Hippocampal formation (tissue), 2 donors: ENCODE measurements at places on chromosomes 6 and 20.

- no peak for DNase-seq
Measured at GRCh38 chr6:82904860-82905259, 160.8 kb downstream of the UBE3D start.

GRCh38 chr6:148892247-148892646, 145.4 kb downstream of the UST start:
- no peak for DNase-seq

DNA sequence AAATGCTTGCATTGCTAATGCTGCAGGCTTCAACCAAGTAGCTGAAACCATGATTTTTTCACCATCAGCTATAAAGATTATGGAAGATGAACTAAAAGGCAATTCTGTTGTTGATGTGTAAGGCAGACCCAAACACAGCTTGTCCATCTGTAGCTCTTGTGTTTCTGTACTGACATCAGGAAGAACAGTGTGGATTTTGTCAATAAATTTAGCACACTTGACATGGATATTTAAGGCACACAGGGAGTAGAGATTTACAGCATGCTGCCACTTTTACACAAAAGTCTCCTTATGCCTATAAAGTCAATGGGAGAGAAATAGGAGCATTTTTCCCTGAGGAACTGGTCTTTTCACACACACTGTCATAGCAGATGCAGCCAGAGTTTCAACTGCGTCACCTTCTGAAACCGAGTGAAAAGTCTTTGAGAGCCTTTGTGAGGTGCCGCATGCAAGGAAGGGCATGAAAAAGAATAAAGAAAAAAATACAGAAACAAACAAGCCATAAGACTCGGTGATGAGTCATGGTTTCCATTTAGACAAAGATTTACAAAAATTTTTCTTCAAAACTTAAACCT, 261.4 kb upstream of the TFAP2D start:
- no peak for DNase-seq

- no peak for DNase-seq
Measured at GRCh38 chr6:111871207-111871606, 2.0 kb downstream of the FYN start.

DNA sequence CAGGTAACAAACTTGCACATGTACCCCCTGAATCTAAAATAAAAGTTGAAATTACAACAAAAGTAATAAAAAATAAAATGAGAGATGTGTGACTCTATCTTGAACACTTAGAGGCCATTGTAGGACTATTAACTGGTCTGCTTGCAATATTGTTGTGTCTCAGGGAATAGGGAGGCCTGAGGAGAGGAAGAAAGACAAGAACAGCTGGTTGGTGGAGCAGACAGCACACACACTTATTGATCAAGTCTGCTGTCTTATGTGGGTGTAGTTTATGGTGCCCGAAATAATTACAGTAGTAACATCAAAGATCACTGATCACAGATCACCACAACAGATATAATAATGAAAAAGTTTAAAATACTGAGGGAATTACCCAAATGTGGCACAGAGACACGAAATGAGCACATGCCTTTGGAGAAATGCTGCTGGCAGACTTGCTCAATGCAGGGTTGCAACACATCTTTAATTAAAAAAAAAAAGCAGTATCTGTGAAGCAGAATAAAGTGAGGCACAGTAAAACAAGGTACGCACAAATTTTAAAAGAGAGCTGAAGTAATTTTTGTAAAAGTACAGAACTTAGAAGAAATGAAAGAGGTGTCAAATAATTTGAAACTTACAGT, 110.1 kb upstream of the HDAC2 start:
- no peak for DNase-seq

DNA sequence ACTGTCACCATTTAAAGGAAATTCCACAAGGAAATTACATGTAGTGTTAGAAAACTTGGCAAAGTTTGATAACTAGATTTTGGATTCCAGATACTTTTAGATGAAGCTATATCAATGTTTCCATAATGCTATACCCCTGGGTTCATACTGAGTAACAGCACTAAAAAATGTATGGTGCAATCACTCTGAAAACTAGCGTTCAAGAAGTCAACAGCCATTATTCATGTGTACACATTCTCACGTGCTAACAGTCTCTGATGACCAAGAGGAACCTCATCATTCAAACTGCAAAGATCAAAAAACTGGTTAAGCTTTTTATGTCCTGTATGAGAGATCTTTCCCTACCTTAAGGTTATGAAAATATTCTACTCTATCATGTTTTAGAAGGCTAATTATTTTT, 197.6 kb downstream of the GMDS start:
- DNase-seq: no peak

- DNase-seq: no peak
Measured at GRCh38 chr6:2843138-2843740, 1.6 kb upstream of the SERPINB1 start.

GRCh38 chr6:158960026-158960425, 40.0 kb downstream of the RSPH3 start:
- peak; percentile 77 for DNase-seq

DNA sequence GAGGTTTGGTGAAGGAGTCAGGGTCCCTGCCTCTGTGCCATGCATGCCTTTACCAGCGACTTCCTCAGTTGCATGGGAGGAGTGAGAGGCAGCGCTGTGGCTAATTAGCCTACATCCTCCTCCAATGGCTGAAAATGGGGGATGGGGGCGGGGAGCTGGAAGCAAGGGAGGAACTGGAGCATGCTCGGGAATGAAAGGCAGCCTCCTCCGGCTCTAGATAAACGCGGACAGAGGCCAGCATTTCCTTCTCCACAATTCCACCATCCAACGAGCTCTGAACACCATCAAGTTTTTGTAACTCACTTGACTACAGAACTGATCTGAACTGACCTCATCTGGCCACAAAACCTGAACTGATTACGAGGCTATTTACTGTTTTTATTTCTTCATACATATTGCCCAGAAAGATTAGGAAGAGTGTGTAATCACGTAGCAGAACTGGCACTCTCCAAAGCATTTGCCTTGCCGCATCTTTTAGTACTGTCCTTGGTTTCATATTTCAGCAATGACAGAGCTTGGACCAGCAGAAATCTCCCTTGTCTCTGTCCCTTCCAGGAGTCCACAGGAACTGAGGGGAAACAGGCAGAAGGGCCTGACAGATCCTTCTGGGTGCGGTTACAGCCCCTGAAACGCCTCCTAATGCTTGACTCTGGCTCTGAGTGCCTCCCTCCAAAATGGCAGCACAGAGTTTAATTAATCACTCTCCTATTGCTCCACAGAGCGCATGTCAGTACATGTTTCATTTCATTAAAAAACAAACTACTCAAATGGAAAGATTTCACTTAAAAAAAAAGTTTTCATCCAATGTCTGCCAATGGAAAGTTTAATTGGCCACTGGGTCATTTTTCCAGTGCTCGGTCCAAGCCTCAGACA, 58.2 kb upstream of the TRAF3IP2 start:
- peak; percentile 44 for DNase-seq

DNA sequence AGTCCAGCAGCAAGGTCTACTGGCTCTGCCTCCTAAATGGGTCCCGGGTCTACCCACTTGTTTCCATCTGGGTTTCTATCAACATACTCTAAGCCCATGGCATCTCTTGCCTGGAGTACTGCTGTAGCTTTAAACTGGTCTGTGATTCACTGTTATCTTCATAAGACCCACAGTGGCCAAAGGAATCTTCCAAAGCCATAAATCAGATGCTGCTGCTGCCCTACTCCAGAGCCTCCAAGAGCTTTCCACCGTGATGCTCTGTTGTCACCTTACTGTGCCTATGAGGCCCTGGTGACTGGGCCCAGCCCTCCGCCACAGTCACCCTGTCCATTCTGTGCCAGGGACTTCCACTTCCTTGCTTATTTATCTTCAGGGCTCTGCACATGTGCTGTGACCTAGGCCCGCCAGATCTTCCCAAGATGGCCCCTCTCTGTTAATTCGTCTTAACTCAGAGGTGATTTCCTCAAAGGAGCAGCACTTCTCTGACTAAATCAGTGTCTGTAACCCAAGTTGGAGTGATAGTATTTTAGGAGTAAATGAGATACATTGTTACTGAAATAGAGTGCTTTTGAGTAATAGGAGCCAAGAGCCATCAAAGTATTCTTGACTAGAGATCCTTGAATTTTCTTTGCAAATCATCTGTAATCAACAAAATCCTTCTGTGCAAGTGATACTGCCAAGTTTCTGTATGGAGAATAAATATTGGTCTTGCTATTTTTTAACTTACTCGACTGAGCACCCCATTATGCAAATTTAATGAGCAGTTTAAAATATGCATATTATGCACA, 102.5 kb downstream of the PPP1R14C start:
- DNase-seq: no peak

GRCh38 chr6:106105493-106105892, 19.4 kb downstream of the PRDM1 start:
- DNase-seq: no peak

DNA sequence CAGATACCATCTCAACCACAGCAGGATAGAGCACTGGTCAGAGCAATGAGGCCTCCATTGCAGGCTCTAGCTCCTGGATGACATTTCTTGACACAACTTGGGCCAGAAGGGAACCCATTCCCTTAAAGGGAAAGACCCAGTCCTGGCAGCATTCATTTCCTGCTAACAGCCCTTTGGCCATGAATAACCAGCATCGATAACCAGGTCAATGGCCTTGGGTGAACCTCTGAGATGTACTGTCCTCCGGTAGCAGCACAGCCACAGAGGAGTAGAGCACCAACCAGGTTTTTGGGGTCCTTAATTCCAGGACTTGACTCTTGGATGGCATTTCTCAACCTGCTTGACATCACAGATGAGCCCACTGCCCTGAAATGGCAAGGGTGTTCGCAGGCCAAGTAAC, 71.2 kb upstream of the FKBP1C start:
- DNase-seq: no peak

GRCh38 chr6:89308525-89309395, 6.3 kb downstream of the GABRR2 start:
- no peak for DNase-seq

DNA sequence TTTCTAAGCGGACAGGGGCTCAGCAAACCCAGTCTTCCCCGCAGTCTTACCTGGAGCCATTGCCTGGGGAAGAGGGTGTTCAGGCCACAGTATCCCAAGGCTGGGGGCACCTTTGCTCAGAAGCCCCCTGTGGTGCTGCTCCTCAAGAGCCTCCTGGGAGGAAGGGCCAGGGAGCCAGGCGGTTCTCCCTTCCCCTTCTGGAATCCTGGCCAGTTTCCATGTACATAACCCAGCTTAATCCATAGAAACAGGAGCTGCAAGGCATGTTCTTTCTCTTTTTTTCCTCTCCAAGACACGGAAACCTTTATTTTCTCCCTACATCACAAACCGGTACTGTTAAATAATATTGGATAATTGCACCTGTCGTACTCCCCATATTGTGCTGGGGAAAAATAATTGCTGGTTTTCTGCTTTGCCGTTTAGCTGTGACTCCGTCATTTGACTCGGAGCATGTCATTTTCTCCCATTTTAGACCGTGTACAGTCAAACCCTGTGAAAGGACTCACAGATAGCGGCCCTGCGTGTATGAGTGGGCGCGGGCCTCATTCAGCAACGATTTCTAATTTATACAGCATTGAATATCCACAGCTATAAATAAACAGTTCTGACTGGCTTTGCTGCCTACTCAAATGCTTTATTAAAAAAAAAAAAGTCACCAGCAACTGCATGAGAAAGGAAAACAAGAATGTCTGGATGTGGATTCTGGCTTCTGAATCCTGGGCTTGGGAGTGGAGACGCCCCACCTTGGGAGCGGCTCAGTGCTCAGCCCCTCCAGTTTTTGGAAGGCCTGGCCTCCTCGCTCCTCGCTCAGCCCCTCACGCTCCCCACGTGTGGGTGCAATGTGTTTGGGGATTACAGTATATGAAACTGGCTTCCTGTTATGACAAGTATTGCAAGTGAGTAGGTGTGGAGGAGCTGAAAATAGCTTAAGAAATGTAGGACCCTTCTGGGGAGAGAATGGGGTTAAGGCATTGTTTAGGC, 67.3 kb downstream of the ADTRP start:
- no peak for DNase-seq
